ENCODE measurements at places on chromosomes 7 and 10.
A peak's percentile ranks its signal among the peaks of the same experiment; 100 is the strongest.

DNA sequence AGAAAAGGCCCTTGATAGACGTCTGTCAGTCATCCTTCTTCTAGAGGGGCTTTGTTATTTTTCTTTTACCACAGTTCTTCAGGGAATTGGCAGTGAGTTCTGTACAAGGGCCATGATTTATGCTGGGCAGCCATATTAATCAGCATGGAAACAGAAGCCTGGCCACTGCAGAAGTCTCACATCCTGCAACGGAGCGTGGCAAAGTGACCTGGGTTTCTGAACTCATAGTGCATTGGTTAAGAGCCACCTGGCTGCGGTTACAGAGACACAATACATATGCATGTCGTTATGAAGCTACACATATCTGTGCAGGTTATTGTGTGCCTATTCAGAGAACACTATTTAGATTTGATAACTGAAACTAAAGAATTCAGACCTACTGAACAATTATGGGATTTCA lies 419.4 kb upstream of the CELF2 start:
- DNase-seq = no peak

DNA sequence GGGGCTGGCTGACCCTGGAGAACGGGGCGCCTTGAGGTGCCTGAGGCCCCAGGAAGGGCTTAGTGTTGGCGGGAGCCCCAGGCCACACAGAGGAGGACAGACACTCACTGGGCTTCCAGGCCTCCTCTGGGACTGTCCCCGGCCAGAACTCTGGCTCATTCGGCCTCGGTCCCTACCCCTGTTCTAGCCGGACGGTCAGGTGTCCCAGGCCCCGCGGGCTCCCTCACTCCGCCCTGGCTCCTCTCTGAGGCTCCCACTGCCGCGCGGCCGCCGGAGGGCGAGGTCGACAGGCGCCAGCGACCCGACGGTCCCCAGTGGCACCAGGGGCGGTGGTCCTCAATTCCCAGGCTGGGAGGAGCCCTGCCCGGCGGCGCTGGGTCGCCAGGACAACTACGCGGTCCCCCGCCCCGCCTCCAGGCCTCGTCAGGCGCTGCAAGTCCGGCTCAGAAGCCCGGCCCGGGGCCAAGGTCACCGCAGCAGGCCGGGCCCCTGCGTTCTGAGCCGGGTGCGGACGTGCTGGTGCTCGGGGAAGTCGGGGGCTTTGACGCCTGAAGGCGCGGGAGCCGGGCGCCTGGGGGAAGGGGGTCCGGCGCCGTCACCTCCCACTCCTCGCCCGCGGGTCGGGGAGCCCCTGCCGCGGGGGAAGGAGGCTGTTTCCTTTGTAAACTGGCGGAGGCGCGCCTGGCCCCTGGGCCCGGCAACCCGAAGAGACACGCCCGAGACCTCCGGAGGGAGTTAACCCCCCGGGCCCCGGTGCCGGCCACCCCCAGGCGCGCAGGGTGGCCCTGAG lies 1.1 kb upstream of the PWWP2B start:
- DNase-seq = peak; percentile 20

GRCh38 chr7:80411621-80412020 lies 100.2 kb downstream of the GNAT3 start:
- DNase-seq = no peak

- no peak for DNase-seq
Observed at GRCh38 chr7:104548861-104549260, 220.5 kb downstream of the LHFPL3 start.

GRCh38 chr10:103095005-103095404 lies 98.1 kb downstream of the NT5C2 start:
- DNase-seq = no peak

GRCh38 chr10:20117471-20117870 lies 301.2 kb downstream of the PLXDC2 start:
- no peak for DNase-seq

- no peak for DNase-seq
Observed at GRCh38 chr7:64630496-64630895, 35.4 kb upstream of the ZNF107 start.

DNA sequence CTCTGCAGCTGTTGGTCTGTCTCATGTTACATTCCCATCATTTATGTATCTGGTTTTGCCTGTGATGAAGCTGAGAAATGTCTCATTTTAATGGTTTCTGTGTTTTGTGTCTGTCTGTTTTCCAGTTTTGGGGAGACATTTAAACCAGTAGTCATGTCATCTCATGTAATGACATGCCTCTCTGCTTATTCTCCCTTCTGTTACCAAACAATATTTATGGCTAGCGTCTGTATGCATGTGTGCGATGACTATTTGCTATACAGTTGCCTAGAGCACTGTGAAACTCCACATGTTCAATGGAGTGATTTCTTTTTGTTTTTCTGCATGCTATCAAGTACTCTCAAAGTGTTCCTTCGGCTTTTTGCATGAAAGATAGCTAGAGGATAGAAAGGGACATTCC lies 132.0 kb downstream of the ST7 start:
- DNase-seq = no peak

- DNase-seq = no peak
Observed at GRCh38 chr7:46198701-46199100, 277.6 kb upstream of the IGFBP3 start.

DNA sequence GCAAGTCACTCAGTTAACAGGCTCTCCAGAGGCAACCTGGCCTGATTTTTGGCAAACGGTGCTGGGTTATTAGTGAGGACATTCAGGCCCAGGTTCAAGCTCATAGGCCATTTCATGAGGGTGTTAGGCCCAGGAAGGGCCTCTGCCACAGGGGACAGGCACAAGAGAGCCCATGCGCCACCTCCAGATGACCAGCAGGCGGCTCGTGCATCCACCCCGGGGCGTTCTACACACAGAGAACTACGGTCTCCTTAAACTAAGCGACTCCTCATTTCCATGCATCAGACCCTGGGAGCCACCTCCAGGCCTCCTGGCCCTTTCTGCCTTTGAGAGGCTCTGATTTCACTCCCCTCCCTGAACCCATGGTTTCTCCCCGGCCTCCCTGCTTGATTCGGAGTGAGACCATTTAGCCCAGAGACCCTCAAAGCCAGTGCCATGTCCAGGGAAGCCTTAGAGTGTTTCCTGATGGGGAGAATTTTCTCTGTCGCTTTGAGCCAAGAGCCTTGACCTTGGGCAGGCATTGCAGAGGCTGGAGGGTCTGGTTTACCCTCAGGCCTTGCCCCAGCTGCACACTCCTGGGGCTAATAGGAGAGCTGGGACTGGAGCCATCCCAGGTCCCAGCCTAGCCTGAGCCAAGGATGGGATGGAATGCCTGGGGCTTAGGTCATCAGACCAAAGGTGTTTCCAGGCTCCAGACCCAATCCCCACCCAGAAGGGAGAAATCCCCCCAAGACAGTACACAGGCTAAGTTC lies 188.0 kb downstream of the GRID1 start:
- DNase-seq = no peak

DNA sequence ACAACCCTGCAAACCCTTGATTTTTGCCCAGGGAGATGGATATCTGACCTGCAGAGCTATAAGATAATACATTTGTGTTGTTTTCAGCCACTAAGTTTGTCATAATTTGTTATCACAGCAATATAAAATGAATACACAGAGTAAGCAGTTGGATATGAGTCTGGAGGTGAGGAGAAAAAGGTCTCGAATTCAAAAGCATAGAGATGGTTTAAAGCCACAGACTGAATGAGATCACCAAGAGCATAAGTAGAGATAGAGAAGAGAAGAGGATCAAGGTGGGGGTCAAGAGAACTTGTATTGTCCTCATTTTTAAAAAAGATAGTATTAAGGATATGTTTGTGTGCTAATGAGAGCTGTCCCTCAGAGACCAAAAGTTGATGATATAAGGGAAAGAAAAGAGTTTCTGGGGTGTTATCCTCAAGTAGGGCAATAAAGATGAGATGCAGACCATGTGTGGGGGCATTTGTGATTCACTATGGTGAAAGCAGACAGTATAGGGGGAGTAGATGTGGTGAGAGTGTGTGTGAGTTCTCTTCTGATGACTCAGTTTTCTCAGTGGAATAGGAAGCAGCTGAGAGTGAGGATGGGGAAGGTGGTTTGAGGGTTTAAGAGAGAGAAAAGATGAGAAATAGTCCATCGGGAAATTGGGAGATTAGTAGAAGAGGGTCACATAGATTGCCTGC lies 25.8 kb upstream of the PCGF5 start:
- no peak for DNase-seq

DNA sequence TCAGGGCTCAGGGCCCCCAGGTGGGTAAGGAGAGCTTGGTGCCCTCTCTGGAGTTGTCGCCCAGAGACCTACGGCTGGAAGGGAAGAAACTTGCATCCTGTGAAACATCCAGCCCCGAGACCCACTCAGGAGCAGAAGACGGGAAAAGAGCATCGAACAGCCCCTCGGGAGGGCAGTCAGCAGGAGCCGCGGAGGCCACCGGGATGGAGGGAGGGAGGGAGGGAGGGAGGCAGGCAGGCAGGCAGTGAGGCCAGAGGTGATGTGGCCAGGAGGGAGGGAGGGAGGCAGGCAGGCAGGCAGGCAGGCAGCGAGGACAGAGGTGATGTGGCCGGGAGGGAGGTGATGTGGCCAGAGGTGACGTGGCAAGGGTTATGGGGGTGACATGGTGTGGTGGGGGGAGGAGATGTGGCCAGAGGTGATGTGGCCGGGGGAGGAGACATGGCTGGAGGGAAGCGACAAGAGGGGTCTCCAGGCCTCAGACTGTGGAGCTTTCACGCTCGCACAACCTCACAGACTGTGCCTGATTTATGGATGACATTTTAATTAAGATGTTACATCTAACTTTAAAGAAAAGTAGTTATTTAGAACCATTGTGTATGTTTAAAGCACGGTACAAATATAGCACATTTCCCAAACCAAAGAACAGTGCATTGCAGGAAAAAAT lies 141.1 kb downstream of the DIP2C start:
- no peak for DNase-seq

DNA sequence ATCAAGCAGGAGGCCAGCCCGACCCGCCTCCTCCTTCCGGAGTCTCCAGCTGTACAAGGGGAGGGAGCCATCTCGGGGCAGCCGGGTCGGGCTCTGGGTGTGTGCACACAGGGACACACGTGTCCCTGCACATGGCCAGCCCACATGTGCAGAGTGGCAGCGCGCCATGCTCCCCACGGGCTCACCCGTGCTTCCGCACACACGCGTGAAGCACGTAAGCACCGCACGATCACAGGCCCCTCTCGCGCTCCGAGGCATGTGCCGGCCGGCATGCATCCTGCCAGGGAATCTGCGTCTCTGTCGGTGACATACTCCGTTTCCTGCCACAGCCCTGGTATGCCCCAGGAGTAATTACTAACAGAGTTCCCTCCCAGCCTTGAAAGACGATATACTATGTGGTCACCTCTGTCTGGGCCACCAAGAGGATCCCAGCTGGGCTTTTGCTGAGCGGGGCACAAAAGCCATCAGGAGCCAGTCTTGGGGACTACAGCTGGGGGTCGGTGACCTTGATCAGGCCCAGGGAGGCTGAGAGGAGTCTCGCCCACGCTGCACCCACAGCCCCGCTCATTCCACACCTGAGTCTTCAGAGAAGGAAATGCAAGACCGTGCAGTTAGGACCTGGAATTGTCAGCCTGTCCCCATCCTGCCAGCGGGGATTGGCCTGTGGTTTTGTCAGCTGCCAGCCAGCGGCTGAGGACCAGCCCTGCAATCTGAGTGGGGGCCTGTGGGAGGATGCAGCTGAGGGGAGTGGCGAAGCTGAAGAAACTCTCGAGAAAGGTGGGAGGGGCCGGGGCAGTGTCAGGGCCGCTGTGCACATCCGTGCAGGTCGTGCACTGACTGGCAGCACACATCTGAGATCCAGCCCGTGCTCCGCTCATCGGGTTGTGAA lies 11.0 kb upstream of the LFNG start:
- peak; percentile 78 for DNase-seq
